ENCODE measurements at places on chromosomes 12 and 14.

DNA sequence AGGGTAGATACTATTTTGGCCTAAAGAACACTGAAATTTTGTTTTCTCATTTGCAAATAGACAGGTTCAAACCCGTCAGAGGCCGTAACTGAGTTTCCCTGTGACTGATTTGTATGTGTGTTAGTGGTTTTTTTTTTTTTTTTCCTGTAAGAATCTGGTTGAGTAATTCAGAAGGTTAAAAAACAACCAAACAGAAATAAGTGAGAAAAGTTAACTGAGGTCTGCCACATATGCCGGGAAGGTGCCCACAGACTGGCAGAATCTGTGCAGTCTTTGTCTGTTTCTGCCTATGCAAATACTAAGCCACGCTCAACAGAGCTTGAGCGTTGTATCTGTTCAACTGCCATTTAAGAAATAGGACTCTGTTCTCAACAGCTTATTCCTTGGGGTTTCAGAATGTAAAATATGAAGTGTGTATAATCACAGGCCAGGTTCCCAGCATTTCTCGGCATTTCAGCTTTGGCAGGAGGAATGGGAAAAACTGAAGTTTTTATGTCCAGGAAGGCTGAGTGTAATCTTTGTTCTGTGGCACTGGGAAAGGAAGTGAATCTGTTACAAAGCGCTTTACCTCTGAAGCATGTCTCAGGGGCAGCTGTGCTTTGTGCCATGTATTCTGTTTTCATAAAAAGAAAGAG is 181.9 kb downstream of the PRKCH start:
- DNase-seq: no peak

DNA sequence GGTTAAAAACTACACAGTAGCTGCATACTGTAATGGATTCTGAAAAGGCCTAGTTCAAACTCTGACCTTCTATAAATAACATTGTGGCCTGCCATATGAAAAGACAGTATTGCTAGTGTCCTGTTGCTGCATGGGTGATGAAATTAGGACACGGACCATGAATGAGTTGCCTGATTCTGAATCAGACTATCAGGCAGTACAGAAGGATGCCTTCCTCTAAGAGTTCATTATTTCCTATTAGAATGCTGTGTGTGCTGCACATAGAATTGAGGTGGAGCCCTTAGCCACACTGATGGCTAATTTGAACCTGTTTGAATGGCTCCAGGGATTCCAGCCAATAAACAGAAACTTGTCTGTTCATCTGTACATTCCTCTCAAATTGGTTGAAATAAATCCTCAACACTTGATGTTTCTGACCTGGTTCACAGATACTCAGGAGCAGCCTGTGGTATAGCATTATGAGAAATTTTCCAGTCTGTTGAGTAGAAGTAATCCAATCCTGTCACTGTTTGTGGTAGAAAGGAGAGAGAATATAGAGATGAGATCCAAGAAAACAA is 483.2 kb downstream of the APAF1 start:
- DNase-seq: no peak

DNA sequence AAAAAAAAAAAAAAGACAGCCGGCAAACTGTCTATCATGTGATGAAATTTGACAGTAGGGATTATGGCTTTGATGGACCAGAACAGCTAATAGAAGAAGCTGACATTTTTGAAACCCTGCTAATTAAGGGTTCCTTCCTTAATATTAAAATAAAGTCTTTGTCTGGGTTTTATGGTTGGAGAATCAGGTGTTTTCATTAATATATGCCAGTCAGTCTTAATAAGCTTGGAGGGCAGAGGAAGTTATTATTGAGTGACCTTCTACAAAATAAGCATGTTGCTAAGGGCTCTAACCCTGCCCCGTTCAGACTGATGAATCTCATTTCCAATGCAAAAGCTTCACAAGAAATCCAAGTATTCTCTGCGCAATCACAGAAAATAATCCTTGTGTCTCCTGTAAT is 289.8 kb downstream of the EGLN3 start:
- no peak for DNase-seq

- DNase-seq: no peak
These were observed 2.2 kb downstream of the BAZ1A start for GRCh38 chr14:34872822-34873588.

DNA sequence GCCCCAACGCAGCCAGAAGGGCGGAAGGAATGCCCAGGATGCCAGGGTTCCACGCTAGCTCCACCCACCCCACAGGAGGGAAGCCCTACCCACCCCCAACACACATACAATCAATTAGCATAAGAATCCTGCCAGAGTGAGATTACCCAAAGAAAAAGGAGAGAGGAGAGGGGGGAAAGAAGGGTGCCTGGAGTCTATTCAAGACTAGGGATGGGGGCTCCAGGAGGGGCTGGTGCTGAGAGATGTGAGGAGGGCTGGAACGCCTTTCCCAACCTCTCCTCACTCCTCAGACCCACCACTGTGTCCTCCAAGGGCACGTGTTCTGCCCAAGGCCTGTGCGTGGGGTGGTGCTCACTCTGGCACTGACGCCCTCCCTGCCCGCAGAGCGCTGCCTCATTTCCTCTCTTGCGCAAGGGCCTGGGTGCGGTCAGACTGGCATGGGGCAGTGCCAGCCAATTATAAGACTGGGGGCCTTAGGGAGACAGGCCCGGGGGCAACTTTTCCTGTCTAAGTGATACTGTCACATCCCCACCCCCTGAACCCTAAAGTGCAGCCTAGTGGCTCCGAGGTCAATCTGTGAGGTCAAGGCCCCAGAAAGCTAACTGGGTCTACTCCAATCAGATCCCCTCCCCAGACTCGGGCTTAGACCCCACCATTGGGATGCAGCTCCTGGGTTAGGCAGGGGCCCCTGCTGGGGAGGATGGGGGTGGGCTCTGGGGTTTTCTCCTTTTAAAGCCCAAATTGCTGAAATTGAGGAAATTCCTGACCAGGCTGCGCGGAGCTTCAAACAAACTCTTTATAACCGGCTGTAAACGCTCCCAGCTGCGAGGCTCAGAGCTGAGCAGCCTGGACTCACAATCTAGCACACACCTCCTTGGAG is 10.2 kb upstream of the ITGB7 start:
- no peak for DNase-seq

DNA sequence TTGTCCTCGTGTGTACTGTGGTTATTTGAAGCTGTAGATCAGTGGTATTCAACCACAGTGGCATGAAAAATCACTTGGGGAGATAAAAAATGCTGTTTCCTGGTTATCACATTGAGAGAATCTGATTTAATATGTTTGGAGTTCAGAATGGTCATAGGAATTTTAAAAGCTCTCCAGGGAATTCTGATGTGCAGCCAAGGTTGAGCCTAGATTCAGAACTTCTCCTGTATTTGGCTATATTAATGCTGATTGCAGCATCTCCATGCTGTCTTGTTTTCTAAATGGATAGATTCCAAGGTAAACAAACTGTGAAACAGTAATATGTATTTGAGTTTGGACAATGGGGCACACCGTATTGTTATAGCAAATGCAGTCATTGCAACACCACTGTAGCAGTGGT is 982.2 kb upstream of the FBXO33 start:
- no peak for DNase-seq

- DNase-seq: no peak
These were observed 50.9 kb upstream of the BCL2L14 start for GRCh38 chr12:12019881-12020280.

GRCh38 chr14:76710056-76711010 is 50.9 kb upstream of the VASH1 start:
- no peak for DNase-seq

DNA sequence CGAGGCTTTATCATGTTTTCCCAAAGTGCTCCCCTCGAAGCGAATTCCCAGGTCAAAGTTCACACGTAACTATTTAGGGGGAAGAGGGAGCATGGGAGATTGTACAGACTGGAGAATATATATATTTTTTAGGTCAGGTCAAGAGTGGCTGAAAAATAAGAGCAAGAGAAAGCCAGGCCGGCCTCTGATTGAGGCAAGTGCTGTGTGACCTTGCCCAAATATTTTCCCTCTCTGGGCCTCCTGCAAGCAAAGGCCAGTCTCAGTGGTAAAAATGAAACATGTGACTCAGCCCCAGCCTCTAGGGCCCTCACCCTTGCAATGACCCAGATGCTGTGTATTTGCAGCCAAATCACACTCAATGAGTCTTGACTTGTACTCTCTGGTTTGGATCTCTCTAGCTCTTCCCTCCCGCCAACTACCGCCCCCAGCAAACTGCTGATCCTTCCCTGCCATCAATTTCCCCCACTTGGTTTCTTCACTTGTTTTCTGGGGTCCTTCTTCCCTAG is 34.1 kb downstream of the SMUG1 start:
- DNase-seq: no peak

DNA sequence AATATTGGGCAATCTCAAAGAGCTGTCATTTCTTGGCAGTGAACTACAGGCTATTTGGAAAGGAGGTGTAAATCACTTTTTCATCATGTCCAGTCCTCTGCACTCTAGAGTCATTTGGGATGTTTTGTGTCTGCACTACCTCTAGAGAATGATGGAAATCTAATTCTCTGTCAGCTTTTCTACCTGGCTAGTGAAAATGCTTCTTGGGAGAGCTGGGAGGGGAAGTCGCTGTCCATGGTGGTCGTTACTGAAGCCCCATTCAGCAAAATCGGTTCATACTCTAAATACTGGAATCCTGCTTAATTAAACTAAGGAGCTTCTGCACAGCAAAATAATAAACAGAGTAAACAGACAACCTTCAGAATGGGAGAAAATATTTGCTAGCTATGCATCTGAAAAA is 251.8 kb downstream of the APAF1 start:
- no peak for DNase-seq

DNA sequence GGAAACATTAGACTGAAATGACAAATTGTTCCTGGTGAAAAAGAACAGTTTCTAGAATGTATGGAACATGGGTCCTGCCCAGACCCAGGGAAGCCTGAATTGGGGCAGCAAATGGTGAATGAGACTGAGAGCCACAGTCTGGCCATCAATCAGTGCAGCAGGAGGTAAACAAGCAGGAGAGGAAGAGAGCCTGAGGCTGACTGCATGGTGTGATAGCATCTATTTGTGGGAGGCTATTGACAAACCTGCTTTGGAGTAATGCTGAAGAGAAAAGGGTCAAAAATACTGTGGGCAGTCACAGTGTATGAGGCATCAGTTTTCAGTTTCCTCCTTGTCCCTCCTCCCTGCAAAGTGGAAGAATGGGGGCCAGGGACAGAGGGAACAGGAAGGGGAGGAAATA is 136.8 kb downstream of the ANKS1B start:
- DNase-seq: no peak

DNA sequence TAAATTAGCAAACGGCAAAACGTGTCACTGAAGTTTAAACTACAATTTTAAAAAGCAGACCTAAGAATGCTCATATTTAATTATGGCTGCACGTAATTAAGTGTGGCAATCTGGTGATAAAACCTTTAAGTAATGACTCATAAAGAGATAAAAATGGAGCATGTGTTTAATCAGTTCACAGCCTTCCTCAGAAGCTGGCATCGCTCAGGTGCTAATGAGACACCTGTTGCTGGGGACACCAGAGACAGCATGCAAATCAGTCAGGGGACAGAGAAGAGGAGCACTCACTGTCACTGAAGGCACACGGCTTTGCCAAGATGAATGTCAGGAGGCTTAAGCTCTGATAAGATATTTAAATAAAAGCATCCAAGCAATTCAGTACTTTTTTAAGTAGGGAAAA is 840.3 kb downstream of the GALC start:
- no peak for DNase-seq

- DNase-seq: no peak
These were observed 1.8 kb downstream of the OTOGL start for GRCh38 chr12:80101126-80101525.

DNA sequence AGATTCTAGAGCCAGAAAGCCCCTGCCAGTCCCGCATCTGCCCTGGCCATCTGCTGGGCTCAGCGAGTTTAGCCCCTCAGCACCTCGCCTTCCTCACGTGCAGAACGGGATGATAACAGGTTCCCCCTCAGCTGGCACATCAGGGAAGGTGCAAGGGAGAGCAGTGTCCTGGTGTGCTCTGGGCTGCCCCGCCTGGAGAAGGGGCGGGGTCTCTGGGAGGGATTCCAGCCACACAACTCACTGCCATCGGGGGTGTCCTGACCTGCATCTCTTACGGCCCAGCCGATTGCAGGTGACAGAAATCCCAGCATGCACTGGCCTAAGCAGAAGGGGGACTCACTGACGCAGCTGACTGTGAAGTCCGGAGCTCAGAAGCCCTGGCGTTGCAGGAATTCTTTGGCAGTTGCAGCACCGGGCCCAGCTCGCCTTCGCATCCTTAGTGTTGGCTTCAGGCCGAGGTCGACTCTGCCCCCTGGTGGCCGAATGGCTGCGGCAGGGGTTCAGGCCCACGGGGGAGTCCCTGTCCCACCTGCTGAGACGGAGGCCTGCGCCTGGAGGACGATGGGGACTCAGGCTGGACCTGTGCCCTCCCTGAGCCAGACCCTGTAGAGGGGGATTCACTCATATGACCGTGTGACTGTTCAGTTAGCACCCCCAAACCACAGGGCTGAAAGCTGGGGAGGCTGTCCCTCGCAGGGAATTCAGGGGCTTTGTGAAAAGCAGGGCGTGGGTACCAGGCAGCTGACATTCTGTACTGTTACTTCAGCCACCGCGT is 178.6 kb downstream of the ADGRD1 start:
- DNase-seq: no peak
